OCI-LY7 (cell line): ENCODE measurements at places on chromosomes 12 and 14. TPM values are rescaled to one million over a fixed set of nuclear protein-coding genes. Genes with fewer than 3 reads are reported as not detected.
A peak's percentile ranks its signal among the peaks of the same experiment; 100 is the strongest.

The KRT78 gene
- not detected in 2 replicates for total RNA-seq

The PTPN11 gene
- 113 and 123 TPM in 2 replicates for total RNA-seq

The GZMB gene
- total RNA-seq = not detected in 2 replicates

The ANO2 gene
- not detected in 2 replicates for total RNA-seq

The FAM186B gene
- total RNA-seq = 2.4 and 2.8 TPM in 2 replicates

- DNase-seq = peak; percentile 12
Measured at GRCh38 chr14:81162941-81163340, 57.8 kb downstream of the GTF2A1 start.

- no peak for DNase-seq
Measured at GRCh38 chr12:17097674-17098073, 491.7 kb upstream of the LMO3 start.

GRCh38 chr12:75560167-75560566 is 48.8 kb upstream of the KRR1 start:
- DNase-seq = peak; percentile 31

GRCh38 chr12:2169489-2169888 is 116.7 kb downstream of the CACNA1C start:
- no peak for DNase-seq

DNA sequence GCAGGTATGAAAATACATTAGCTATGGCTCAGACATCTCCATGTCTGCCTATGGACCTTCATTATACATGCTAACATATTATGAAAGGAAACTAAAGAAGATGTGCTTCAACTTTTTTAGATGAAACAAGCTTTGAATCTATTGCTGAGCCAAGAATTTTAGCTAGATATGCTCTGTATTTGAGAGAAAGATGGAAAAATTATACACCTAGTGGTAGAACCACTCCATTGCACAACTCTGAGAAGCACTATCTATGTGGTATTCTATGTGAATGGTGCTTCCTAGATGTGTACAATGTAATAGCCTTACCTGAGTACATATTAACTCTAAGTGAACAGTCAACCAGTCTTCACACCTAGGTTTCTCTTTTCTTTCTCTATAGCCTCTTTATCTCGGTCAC is 17.3 kb downstream of the EPYC start:
- DNase-seq = no peak

- DNase-seq = no peak
Measured at GRCh38 chr14:23153851-23154796, 29.3 kb downstream of the SLC7A8 start.

- DNase-seq = no peak
Measured at GRCh38 chr12:121947981-121948380, 29.6 kb downstream of the CFAP251 start.

GRCh38 chr12:127336416-127336815 is 930.6 kb upstream of the TMEM132C start:
- no peak for DNase-seq
